Gastrocnemius medialis (tissue), 4 donors: ENCODE measurements at places on chromosomes 13 and 19. TPM values are rescaled to one million over a fixed set of nuclear protein-coding genes. Genes with fewer than 3 reads are reported as not detected.
A peak's percentile ranks its signal among the peaks of the same experiment; 100 is the strongest.

GRCh38 chr13:39494633-39495032 is 108.4 kb downstream of the LHFPL6 start:
- DNase-seq, result no peak

DNA sequence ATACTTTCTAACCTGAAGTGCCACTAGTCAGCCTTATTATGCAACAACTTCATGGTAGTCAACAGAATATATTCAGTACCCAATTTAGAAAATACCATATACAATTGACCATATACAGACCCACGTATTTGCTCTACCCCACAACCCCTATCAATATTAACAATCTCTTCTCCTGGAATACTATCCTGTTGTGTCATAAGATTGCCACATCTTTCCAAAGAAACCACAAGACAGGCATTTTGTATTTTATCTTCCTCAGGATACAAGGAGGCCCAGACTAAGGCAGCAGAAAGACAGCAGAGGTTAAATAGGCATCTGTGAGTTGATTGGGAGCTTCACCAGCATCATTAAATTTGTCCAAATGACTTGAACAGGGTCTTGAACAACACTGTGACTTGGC is 4.5 kb downstream of the SPART start:
- DNase-seq, result no peak

- peak; percentile 54 for DNase-seq
Measured at GRCh38 chr19:48683349-48683748, 10.5 kb upstream of the NTN5 start.

The GPR12 gene
- not detected for total RNA-seq

DNA sequence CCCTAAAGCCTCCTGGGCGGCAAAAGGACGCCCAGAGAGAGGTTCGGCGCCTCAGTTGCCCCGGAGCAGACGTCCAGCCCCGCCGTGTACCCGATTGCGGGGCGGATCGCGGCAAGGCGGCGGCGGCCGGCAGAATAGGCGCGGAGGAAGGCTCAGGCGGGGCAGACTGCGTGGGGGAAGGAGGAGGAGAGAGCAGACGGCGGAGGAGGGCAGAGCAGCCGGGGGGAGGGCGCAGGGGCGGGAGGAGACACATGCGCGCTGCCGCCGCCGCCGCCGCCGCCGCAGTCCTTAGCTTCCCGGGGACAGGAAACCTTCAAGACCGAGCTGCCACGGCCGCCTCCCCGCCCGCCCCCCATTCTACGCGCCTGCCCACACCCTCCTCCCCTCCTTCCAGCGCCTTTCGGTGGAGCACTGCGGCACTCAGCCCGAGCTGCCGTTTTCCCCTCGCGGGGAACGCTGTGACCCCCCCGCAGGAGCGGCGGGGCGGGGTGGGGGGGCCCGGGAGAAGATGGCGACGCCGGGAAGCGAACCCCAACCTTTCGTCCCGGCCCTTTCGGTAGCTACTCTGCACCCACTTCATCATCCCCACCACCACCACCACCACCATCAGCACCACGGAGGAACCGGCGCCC is at the start of gene LRCH1:
TSS of gene LRCH1 (plus strand) at position 282 of the 632 bp plus-strand sequence. CDS start at position 509, 227 bp downstream.
- DNase-seq, result peak; percentile 66

The GNG7 gene
- total RNA-seq, result 0.46 TPM

The SIGLECL1 gene
- not detected for total RNA-seq
